ENCODE measurements at places on chromosomes 11 and 22. TPM values are rescaled to one million over a fixed set of nuclear protein-coding genes. Genes with fewer than 3 reads are reported as not detected.

The NLRP6 gene
- not detected for total RNA-seq

GRCh38 chr22:35135165-35135564, 69.2 kb downstream of the ISX start:
- ATAC-seq: no peak

The CNTN5 gene
- not detected for total RNA-seq

The FZD4 gene
- total RNA-seq: 33.3 TPM

- no peak for ATAC-seq
Observed at GRCh38 chr11:118398791-118399559, 2.4 kb upstream of the ATP5MG start.

DNA sequence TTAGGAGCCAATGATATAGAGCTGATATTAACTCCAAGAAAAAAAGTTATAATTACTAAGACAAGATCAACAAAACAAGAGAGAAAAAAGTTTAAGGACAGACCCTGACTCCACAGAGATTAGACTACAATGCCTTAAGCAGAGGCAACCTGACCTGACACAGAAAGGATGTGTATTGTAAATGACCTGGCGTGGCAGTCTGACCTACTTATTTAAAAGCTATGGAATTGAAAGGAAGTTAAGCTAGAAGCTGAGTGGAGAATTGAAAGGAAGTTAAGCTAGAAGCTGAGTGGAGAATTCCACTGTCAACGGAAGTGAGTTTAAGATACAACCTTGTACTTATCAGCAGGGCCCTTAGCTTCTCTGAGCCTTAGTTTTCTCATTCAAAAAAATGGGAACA, 885.4 kb downstream of the OPCML start:
- ATAC-seq: no peak

Data from gastroesophageal sphincter (tissue), 4 donors.